Activated CD4-positive, alpha-beta T cell treated with anti-CD3 and anti-CD28 coated beads for 1 hour (primary cell): ENCODE measurements at places on chromosomes 7 and 10.
A peak's percentile ranks its signal among the peaks of the same experiment; 100 is the strongest.

GRCh38 chr7:50502001-50502684 lies 52.0 kb upstream of the FIGNL1 start:
- DNase-seq, result no peak

- DNase-seq, result no peak
Measured at GRCh38 chr10:89888321-89889070, 187.1 kb downstream of the KIF20B start.

DNA sequence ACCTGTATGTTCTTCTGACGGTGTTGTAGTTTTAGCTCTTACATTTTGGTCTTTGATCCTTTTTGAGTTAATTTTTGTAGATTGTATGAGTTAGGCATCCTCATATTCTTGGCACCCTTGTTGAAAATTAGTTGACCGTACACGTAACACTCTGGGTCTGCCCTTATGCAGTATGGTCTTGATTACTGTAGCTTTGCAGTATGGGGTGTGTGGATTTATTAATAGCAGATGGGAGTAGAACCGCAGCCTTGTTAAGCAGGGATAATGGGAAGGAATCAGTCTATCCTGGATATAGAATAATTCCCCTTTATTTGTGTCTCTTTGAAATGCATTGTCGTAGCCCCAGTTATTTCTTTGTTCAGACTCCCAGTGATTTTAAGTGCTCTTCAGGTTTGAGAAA lies 95.5 kb downstream of the UBE3C start:
- no peak for DNase-seq

- DNase-seq, result no peak
Measured at GRCh38 chr7:139431459-139431858, 52.0 kb downstream of the KLRG2 start.

- DNase-seq, result no peak
Measured at GRCh38 chr7:105002-105401, 87.4 kb upstream of the FAM20C start.

GRCh38 chr7:7719236-7719635 lies 829 bp upstream of the RPA3 start:
- no peak for DNase-seq

DNA sequence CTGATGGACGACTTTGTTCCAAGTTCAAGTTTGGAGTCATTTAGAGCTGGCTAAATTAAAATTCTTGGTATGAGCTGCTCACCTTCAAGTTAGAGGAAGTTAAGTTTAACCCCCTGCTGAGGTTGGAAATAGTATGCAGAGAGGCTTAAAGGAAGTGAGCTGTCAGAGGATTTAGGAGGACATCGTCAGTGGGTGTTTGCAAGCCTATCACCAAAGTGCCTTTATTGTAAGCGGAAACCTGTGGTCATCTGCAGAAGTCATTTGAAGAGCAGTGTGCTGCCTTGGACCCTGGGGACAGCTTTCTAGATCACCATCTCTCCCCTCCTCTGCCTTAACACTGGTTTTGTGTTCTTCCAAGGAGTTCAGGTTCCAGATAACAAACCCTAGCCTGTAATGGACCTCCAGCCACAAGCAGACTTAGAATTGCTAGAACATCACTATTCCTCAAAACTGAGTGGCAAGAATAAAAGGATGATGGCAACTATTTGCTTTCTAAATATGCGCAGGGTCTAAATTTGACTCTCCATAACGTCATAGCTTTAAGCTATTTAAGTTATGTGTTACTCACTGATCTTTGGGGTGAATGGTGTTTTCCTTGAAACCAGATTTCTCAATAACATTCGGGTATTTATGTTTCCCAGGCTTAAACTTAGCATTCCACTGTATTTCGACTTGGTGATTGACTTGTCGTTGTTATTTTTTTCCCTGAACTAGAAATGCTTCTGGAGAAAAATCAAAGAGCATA lies 93.4 kb downstream of the SLC39A12 start:
- no peak for DNase-seq

- DNase-seq, result no peak
Measured at GRCh38 chr7:1971946-1972654, 260.6 kb downstream of the MAD1L1 start.

DNA sequence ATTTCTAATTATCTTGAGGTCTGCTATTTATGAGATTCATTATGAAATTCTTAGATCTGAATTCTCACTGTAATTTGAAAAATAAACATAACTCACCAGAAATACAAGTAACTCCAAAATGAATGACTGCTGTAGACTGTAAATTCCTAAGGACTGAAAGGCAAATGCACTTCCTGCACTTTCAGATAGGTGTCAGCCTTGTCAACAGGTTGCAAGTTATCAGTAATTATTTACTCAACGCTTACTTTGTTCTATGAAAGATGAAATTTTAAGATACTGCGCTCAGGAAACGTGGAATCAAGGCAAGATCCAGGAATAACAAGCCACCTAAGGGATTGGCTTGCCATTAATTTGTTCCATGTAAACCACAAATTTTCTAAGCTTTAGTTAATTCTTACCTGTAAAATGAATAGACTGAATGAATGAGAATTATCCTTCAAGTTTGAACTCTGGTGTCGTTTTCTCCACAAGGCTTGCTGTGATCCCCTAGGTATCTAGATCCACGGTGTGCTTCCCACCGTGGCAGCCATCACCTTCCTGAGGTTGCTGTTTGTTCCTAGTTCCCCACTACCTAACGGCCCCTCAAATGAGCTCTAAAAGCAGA lies 12.6 kb downstream of the DHX32 start:
- no peak for DNase-seq

DNA sequence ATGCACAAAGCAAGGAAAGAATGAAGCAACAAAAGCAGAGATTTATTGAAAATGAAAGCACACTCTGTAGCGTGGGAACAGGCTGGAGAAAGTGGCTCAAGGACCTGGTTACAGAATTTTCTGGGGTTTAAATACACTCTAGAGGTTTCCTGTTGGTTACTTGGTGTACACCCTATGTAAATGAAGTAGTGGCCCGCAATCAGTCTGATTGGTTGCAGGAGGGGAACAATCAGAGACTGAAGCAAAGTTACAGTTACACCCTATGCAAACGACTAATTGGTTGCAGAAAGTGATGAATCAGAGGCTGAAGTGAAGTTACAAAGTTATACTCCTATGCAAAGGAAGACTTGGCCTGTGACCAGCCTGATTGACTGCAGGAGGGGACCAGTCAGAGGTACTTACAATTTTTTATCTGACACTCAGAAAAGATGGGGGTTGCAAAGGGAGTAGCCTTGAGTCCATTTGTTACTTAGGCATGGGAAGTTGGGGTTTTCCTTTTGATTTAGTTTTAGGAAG lies 3.6 kb upstream of the MTPN start:
- peak; percentile 19 for DNase-seq

DNA sequence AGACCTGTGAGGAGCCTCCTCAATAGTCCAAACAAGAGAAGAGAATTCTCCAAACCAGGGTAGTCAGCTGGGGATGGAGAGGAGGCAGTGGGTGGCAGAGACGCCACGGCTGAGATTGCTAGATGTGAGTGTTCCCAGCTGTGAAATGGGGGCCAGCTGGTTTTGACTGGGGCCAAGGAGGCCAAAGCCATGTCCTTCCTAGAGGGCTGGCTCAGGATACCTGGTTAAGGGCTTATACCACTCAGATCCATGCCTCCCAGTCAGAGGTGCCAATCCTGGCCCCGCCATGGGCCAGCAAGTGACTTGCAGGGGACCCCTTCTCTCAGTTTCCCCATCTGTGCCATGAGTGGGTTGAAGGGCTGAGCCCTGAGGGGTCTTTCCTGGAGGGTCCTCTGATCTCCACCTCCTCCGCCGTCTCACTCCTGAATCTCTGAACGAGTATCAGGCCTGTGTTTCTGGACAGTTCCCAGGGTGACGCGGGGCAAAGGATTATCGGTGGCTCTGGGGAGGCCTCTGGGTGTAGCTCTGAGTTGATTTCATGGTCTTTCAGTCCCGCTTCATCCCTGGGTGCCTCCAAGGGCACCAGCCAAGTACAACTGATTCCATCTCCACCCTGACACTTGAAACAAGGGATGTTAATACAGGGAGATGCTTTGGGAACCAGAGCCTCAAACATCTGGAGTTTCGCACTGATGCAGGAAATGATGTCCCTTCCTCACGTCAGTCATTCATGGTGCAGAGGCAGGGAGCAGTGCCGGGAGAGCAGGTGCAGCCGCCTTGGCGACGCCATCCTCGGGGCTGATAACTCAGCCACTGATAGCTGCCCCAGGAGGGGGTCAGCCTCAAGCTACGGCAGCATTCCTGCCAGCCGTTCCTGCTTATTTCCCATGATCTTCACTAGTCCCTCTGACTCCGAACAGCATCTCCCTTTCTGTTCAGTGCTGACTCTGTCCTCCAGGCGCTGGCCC lies 126.7 kb downstream of the RGS10 start:
- DNase-seq, result no peak

DNA sequence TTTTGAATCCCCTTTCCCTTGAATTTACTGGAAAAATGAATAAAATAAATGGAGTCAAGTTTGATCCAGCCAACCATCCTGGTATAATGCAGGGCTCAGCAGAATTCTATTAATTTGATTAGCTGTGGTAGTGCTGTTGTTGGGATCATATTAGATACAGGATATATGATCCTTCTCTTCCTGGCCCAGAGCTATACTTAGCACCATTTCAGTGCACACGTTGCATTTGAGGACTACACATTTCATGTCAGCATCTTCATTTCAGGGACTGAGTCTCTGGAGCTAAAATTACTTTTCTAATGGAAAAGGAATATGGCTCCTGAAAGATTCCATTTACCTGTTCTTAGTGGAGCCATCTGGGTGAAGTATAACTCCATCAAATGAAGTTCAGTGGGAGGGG lies 240.3 kb downstream of the BMPER start:
- DNase-seq, result no peak

- no peak for DNase-seq
Measured at GRCh38 chr7:28778786-28779185, 179.3 kb downstream of the TRIL start.

DNA sequence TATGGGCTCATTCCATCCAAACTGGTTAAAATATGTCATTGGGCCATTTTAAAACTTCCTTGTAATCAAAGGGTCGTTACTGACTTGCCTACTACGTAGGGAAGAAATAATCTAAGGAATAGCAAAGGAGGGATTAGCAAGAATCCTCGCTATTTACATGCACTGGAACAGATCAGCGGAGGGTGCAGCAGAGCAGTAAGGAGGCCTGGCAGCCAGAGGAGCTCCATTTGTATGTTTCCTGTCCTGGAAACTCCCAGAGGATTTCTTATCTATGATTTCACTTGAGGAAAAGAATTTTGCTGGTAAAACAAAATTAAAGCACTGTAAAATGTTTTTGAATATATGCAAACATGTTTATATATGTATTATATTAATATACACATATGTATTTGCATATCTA lies 107.3 kb downstream of the TPK1 start:
- no peak for DNase-seq

DNA sequence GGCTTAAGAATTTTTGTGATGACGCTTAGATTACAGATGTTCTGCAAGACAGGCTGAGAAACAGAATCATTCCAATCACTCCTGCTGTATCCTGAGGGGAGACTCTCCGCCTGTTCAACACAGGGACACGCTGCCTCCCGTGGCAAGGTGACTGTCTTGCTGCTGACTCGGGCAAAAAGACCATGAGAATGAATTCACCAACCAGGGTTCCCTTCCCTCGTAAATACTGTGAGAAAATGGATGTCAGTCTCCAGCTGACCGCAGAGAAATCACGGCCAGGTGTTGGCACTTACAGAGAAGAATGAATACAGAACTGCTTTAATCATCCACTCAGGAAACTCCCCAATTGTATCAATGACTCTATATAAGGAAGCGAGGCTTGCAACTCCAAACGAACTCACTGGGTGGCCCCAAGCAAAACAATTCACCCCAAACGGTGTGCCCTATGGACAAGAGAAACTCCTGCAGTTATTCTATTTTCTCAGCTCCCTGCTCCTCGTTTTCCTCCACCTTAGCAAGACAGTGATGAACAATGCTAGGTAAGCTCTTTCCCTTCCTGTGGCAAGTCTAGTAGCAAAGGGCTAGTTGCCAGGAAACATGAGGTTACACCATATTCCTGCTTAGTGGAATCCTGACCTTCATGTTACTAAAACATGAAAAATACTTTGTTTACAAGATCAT lies 22.8 kb downstream of the GNA12 start:
- no peak for DNase-seq

- DNase-seq, result peak; percentile 41
Measured at GRCh38 chr10:3887885-3888476, 103.0 kb upstream of the KLF6 start.

DNA sequence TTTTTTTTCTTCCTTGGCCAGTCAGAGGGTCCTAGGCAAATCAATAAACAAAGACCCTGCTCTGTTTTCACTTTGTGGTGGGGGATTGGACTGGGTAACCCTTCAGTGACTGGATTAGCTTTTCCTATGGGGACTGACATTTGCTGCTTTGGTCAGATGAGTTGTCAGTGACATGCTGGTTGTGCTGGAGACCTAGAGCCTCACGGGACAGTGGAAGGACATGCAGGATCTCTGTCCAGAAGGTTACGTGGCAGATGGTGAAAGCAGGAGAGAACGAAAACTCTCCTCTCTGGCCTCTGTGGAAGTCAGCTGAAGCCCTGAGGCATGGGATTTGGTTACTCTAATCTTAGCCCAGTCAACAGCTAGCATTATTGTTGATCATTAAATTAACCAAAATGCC lies 90.0 kb upstream of the BMPER start:
- DNase-seq, result no peak

DNA sequence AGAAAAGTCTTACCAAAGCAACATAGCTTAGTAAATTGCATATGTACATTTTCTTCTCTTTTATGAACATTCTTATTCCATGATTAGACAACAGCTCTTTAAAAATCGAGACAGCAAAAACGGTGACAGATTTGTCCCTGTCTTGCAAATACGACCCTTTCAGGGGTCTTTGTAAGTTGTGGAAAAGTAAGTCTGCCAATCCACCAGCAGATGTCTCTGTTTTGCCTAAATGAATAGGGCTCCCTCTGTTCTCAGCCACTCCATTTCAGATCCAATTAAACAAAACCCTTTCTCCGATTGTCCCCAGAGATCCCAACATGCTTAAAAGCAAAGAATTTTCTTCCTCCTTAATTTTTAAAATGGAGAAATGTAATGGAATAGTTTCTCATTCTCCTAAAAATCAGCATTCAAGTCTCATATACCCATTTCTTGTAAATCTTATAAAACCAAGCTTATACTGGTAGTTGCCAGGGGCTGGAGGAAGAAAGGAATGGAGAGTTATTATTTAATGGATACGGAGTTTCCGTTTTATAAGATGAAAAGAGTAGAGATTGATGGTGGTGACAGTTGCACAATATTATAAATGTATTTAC lies 61.0 kb upstream of the NFE2L3 start:
- DNase-seq, result no peak

GRCh38 chr10:60521974-60522405 lies 132.3 kb upstream of the ANK3 start:
- no peak for DNase-seq

- no peak for DNase-seq
Measured at GRCh38 chr7:151378011-151378410, 31.8 kb downstream of the WDR86 start.

GRCh38 chr7:138458576-138459412 lies 1.3 kb upstream of the TRIM24 start:
- DNase-seq, result no peak

- DNase-seq, result peak; percentile 97
Measured at GRCh38 chr10:7787857-7788638, at the start of the genes ATP5F1C and KIN. TSS of gene ATP5F1C (plus strand) at chr10:7788177. CDS start at chr10:7788208, 31 bp downstream. TSS of gene KIN (minus strand) at chr10:7787993. CDS start at chr10:7787933, 60 bp downstream.

GRCh38 chr7:128076196-128076795 lies 45.1 kb upstream of the LRRC4 start:
- no peak for DNase-seq
